ENCODE measurements at places on chromosomes 3 and 15.

- no peak for DNase-seq
Measured at GRCh38 chr3:105496343-105496742, 129.6 kb downstream of the ALCAM start.

- DNase-seq: no peak
Measured at GRCh38 chr3:16936676-16937230, 52.0 kb downstream of the PLCL2 start.

DNA sequence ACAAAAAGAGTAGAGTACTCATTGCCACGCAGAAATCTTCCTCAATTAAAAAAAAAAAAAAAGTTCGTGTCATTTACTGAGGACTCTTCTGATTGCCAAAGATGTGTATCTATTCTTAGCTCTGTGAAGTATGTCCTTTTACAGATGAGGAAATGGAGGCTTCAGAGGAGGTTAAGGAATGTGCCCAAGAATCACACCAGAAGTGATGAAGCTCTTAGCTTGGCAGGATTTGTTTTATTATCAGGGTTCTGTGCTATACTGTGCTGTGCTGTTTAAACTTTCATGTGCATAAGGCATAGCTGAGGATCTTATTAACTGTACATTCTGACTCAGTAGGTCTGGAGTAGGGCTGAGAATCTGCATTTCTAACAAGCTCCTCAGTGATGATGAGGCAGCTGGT lies 665.2 kb upstream of the ADAMTS9 start:
- DNase-seq: no peak

DNA sequence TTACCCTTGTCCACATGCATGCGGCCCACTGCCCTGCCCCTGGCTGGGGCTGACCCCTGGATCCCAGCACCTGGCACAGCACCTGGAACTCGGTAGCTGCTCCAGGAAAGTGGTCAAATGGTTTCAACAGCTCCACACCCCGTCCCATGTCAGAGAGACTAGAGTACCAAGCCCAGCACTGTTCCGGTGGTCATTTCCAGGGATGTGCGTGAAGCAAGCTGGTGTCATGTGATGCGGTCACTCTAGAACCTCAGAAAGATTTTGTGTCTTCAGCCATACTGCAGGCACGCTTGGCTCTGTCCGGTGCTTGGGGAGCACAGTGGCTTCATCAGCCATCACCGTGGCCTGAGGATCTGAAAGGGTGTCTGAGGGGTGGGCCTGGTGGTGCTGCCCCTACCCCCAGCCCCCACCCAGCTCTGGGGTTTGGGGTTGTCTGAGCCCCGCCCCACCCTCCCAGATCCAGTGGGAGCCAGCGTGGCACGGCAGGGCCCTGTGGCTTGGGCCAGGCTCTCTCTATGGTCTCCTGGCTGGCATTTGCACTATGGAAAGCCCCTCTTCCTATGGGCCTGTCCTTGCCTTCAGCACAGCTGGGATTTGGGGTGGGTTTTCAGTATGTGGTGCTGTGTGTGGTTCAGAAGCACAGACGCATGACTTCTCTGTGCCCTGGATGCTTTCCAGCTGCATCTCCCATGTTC lies 15.3 kb downstream of the APBA2 start:
- DNase-seq: no peak

DNA sequence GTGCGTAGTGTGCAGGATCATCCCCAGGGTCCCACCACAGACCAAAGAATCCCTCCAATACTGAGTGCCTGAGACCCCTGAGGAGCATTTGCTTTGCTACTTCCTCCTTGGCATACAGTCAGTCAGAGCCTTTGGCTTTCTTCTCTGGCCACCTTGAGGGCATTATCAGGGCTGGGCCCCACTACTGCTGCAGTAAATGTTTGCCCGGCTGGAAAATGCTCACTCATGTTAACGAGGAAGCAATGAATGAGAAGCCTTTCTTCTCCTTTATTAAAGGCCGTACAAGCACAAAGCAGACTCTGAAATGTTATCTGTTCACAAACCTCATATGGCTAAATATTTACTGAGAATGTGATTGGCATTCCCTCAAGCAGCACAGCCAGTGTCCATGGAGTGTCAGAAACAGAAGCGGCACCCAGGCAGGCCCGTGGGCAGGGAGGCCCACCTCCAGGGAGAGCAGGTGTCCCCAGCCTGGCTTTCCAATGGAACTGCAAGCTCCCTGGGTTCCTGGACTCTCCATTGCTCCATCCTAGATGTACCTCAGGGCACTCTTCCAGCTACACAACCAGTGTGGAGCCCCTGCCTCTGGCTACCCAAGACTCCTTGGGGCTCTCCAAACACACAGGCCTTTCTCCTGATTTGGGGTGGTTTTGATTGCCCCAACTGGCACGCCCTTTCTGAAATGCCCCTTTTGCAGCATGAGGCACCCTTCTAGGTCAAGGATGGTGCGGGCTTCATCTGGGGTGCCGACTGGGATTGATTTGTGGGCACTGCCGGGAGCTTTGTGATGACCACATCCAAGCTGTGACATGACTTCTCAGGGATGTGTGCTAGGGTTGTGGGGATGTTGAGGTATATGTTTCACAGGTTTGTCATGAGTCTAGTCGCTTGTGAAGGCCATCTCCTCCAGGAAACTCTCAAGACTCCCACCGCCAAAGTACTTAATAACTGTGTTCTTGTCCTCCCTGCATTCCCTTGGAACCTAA lies 195.6 kb downstream of the FAM43A start:
- no peak for DNase-seq

DNA sequence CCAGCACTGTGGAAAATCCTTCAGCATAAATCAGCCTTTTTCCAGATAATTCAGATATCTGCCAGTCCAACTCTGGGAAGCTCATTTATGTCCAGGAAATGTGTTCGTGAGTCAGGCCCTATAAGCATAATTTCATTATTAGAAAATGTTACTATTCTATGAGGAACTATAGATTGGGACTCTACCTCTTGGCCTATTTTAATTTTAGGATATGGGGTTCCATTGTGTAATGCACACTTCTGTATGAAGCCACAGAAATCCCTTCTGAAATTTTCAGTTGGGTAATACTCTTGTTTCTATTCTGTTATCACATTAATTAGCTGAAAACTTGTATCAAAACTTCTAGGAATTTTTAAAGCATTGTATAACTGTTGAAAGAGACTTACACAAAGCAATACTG lies 43.9 kb upstream of the IL12A start:
- no peak for DNase-seq

DNA sequence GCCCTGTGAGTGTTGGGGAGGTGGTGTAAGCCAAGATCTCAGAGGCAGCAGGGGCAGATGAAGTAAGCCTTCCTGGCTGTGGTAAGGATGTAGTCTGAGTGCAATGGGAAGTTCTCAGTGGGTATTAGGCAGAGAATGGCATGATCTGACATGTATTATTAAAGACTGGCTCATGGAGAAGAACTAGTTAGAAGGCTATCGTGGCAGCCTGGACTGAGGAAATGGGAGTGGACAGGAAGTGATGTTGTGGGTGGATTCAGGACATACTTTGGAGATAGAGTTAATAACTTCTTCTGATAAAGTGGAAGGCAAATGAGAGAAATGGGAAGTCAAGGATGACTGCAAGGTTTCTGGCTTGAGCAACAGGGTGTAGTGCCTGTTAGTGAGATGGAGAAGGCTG lies 250.9 kb upstream of the CFAP20DC start:
- no peak for DNase-seq

GRCh38 chr3:177186306-177186705 lies 11.0 kb downstream of the TBL1XR1 start:
- DNase-seq: no peak

GRCh38 chr3:194231929-194232832 lies 96.2 kb downstream of the HES1 start:
- no peak for DNase-seq

- no peak for DNase-seq
Measured at GRCh38 chr3:47018269-47018611, 38.8 kb downstream of the NBEAL2 start.

- DNase-seq: no peak
Measured at GRCh38 chr15:97129674-97130073, 799.2 kb downstream of the NR2F2 start.

- DNase-seq: no peak
Measured at GRCh38 chr3:134216191-134216764, 34.4 kb downstream of the RYK start.

GRCh38 chr3:119978554-119979208 lies 115.6 kb downstream of the GSK3B start:
- DNase-seq: no peak

GRCh38 chr15:92069308-92070250 lies 216.1 kb downstream of the SLCO3A1 start:
- DNase-seq: no peak

DNA sequence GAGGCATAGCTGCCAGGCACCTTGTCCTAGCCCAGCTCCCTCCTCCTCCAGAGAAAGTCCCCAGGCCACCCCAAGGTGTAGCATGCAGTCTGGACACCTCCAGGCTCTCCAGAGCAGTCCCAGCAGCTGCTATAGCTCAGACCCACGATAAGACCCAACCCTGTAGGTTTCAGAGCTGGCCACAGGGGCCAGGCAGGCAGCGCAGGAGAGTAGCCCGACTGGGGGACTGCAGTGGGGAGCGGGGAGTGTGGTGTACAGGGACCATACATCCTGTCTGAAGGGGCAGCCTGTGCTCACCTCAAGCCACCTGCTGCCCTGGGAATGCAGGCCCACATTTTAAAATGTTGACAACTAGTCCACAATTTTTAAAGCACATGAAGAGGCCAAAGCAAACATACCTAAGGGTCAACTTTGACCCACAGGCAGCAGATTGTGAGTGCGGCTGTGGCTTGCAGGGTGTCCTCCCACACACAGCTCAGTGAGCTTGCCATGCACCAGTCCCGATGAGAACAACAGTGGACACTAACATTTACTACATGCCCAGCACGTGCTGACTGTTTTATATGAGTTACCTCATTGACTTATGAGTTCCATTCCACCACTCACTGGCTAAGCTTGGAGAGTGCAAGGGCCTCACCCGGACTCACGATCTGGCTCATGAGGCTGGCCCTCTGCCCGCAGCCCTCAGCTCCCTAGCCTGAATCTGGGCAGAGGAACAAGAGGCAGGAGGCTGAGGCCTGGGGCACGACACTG lies 81.4 kb downstream of the DNAJB8 start:
- DNase-seq: no peak

DNA sequence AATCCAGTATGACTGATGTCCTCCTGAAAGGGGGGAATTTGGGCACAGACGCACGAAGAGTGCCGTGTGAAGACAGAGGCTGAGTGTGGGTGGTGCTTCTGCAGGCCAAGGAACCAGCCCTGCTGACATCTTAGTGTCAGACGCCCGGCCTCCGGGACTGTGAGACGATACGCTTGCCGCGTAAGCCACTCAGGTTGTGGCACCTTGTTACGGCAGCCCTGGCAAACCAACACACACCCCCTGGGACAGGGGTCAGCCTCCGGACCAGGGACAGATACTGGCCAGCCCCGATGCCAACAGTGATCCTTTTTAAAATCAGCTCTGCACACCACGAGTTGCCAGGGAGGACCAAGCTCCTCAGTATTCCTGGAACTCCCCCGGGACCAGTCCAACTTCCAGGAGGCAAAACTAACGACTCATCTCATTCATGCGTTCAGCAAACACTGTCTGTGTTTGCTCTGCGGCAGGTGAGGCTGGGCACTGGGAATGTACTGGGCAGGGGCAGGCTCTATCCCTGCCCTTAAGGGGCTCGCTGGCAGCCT lies 21.2 kb upstream of the PIGZ start:
- DNase-seq: no peak

- DNase-seq: no peak
Measured at GRCh38 chr3:117754841-117755240, 1045.3 kb downstream of the TUSC7 start.

- DNase-seq: no peak
Measured at GRCh38 chr15:54540721-54541120, 562.5 kb downstream of the UNC13C start.

DNA sequence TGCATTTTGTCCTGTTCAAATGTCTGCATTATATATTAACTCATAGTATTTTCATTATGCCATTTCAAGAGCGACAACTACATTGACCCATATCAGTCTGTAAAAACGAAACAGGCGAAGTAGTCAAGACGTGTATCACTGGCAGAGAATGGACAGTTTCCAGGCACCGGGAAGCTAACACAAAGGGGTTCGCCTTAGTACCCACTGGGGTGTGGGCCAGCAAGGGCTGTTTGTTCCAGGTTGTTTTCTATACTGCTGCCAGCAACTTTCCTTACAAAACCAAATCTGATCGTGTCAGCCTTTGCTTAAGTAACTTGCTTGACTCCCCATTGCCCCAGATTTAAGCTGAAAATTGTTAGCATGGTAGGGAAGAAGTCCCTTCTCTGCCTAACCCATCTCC lies 87.1 kb downstream of the CGNL1 start:
- no peak for DNase-seq

DNA sequence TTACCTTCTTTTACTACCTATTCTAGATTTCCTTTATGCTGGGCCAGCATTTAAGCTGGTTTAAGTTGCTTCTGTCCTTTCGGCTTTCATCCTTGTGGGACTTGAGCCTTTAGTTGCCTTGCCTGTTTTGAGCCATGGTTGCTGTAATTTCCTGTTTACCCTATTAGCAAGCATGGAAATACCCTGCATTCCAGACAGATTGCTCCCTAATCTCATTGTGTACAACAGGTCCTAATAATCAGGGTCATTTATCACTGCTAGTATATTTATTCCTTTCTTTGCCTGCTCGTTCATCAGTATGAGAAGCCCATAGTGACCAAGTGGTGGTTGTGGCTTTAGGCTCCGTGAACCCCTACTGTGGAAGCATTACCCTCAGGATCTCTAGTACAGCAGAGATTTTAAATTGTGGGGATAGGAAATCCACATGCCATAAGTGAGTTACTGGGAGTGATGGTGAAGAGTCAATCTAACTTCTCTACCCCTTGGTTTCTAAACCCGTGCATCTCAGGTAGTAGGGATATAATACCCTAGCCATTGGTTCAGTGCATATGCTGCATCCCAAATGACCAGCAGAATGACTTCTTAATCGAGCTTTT lies 31.9 kb downstream of the NCK1 start:
- no peak for DNase-seq

GRCh38 chr3:176663387-176663786 lies 533.9 kb downstream of the TBL1XR1 start:
- DNase-seq: no peak

DNA sequence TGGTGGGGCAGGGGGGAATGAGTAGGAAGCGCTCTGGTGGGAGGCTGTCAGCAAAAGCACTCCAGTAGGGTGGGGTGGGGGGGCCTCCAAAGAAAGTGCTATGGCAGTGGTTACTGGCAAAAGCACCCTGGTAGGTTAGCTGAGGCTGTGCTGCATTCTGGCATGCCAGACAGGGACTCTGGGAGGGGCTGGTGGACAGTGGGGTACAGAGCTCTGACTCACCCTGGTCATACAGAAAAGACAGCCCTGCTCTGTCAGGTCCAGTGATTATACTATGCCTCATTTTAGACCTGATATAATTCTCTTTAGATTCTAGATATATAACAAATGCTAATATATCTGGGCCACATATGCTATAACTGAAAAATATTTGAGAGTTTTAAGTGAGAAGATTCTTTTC lies 82.8 kb upstream of the CPNE4 start:
- DNase-seq: no peak

- DNase-seq: no peak
Measured at GRCh38 chr3:148101061-148101460, 596.6 kb upstream of the AGTR1 start.

DNA sequence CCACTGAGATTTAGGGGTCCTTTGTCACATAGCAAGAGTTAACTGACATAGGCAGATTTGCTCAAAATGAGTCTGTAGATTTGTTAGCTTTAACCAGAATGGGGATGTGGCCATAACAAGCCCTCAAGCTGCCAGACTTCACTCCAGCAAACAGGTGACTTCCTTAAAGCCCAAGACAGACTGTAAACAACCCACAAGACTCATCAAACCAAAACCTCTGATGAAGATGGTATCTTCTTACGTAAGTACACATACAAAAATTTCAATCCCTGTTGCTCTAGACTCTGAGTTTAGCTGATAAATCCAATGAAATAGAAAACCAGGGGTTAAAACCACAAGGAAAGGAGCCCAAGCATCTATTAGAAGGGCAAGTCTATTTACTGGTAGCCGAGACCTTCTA lies 18.2 kb upstream of the ZBTB20 start:
- DNase-seq: no peak

All from GM13977 (cell line).